ENCODE measurements at places on chromosomes 6 and 20. TPM values are rescaled to one million over a fixed set of nuclear protein-coding genes. Genes with fewer than 3 reads are reported as not detected.

The PGK2 gene
- total RNA-seq, result not detected

The SCUBE3 gene
- 0.49 TPM for total RNA-seq

- no peak for DNase-seq
Observed at GRCh38 chr6:4805553-4806336, 29.5 kb downstream of the CDYL start.

GRCh38 chr6:137343241-137343640 is 124.1 kb upstream of the IFNGR1 start:
- no peak for DNase-seq

- DNase-seq, result no peak
Observed at GRCh38 chr6:101266063-101266462, 127.4 kb upstream of the GRIK2 start.

DNA sequence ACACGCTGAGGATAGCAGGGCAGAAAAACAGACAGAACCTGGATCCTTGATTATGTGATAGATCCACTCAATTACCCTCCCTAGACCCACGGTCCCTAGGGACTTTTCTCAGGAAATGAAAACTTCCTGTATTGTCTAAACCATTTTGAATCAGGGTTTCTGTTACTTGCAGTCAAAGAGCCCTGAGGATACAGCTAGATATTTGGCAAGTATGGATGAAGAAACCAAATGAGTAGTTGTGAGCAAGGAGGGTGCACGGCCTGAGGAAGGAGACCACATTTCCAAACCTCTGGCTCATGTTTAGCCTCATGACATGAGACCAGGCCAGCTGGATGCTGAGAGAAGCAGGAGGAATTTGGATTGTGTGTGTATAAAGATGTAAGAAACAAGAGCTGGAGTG is 91.6 kb downstream of the MRPL14 start:
- no peak for DNase-seq

GRCh38 chr6:33927616-33928015 is 123.8 kb upstream of the MLN start:
- DNase-seq, result no peak
